ENCODE measurements at places on chromosomes 13 and 19.

DNA sequence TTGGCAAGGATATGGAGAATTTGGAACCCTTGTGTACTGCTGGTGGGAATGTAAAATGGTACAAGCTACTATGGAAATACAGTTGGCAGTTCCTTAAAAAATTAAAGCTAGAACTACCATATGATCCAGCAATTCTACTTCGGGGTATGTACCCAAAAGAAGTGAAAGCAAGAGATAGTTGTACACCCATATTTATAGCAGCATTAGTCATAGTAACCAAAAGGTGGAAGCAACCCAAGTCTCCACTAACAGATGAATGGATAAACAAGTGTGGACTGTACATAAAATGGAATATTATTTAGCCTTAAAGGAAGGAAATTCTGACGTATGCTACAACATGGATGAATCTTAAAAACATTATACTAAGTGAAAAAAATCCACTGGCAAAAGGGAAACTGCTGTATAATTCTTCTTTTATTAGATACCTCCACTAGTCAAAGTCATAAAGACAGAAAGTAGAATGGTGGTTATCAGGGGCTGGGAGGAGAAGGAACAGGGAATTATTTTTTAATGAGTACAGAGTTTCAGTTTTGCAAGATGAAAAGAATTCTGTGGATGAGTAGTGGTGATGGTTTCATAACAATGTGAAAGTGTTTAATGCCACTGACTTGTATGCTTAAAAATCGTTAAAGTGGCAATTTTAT is 141.6 kb downstream of the RXFP2 start:
- DNase-seq, result no peak

GRCh38 chr13:93853912-93854311 is 625.6 kb downstream of the DCT start:
- no peak for DNase-seq

DNA sequence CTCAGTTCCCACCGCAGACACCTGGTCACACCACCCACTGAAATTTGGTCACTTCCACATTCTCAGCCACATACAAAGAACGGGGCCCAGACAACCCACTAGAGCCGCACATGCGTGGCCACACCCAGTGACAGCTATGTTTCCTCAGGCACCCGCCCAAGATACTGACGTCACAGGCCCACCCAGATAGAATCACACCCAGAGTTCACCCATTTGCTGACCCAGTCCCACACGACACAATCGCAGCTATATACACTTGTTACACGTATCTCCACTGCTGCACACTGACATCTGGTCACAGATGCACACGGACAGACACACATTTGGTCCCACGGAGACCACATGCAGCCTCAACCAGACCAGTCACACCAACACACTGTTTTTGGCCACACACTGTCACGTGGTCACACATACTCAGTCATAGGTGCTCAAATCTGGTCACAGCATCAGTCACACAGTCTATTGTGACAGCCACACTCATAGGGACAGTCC is 2.9 kb downstream of the NUMBL start:
- DNase-seq, result no peak

DNA sequence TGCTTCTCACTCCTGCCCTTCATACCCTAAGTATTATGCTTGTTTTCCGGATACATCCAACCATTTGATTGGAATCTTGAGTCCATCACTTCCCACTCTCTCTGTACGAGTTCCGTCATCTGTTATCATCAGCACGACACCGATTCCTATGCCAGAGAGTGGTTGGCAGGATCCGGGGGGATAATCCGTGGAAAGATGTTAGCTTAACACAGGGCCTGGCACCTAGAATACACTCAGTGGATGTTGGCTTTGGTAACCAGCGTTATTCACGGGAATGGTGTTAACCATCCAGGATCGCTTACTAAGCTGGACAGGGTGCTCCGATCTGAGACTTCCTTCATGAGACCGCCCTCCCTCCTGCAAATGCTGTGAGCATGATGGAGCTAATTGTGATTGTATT is 12.4 kb downstream of the VSTM2B start:
- DNase-seq, result no peak

DNA sequence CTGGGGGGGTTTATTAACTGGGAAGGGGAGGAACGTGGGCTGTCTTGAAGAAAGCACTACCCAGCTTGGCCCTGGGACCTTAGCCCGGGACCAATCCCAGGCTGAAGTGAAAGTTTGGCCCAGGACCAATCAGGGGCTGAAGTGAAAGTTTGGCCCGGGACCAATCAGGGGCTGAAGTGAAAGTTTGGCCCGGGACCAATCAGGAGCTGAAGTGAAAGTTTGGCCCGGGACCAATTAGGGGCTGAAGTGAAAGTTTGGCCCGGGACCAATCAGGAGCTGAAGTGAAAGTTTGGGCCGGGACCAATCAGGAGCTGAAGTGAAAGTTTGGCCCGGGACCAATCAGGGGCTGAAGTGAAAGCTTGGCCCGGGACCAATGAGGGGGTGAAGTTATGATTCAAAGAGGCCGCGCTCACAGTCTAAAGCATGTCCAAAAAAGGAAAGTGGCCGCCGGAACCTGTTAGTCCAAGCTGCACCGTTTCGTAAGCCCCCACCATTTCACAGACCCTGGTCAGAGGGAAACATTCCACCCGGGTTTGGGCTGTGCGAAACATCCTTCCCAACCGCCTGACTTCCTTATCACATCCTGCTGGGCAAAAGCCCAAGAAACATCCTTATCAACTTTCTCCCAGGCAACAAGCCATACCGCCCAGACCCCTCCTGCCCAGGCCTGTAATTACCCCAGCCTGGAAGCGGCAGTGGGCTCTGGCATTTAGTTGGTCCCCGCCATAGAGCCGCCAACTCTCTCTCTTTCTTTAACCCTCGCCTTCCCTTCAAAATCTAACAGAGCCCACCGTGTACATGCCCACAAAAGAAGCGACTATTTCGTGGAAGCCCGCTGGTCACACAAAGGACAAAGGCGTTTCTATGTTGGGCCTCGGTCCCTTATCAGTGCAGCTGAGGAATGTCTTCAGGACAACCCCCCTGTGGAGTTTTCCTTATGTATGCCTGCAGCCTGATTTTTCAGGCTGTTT is 1.1 kb downstream of the ZNF850 start:
- DNase-seq, result peak; percentile 20

- peak; percentile 64 for DNase-seq
These were observed at the start of gene SPRED3 for GRCh38 chr19:38388349-38389100. Gene SPRED3 (plus strand): TSS chr19:38388697. CDS start chr19:38390303, 1,606 bp downstream.

- DNase-seq, result no peak
These were observed 1629.4 kb downstream of the PCDH9 start for GRCh38 chr13:65600702-65601101.

DNA sequence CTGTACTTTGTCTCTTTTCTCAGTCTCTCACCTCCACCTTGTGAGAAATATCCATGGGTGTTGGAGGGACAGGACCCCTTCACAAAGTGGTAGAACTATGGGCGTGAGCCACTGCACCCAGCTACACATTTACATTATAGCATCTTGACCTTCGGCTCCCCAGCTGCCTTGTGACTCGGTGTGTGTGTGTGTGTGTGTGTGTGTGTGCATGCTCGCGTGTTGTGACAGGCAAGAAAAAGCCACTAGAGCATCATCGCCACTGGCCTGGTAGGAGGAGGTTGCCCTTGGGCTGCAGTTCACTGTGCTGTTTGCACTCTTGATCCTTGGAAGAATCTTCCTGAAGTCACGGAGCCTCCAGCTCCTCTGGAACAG is 13.7 kb upstream of the ZNF888 start:
- DNase-seq, result no peak

GRCh38 chr19:18896421-18896841 is 473 bp upstream of the CERS1 start:
- DNase-seq, result peak; percentile 68

DNA sequence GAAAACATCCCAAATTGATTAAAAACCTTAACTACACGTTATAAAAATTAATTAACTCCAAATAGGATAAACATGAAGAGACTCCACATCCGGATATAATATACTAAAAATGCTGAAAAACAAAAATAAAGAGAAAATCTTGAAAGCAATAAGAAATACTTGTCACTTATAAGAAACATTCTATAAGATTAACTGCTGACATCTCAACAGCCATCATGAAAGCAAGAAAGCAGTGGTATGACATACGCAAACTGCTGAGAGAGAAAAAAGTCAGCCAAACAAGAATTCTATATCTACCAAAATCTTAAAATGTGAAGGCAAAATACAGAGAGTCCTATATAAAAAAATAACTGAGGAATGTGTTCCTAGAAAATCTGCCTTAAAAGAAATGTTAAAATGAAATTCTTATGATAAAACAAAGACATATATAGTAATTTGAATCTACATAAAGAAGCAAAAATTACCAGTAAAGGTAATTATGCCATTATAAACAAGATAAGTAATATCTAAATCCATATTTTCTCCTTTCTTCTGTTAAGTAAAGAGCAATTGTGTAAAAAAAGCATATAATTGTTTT is 1851.1 kb downstream of the PCDH9 start:
- DNase-seq, result no peak

- no peak for DNase-seq
These were observed 56.5 kb downstream of the ARHGEF7 start for GRCh38 chr13:111171629-111172028.

DNA sequence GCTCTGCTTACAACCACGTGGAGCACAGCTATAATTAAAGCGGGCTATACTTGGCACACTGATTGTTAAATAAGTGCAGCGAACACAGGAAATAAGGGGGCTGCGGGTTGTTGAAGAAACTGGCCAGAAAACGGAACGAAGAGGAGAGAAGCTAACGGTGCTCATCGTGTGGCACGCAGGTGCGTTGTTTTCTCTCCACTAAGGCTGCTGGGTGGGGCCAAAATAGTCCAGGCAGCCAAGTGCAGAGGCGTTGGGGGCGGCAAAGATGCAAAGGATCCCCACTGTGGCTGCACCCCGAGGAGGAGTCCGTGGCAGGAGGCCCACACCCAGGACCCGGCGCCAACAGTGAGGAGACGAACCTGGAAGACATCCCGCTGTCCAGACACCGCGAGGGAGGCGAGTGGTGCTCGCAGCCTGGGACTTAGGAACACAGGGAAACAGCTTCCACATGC is 8.1 kb upstream of the ARL11 start:
- DNase-seq, result no peak

- no peak for DNase-seq
These were observed 260.0 kb downstream of the KLF12 start for GRCh38 chr13:73873940-73874830.

- DNase-seq, result no peak
These were observed 23.3 kb upstream of the RBM26 start for GRCh38 chr13:79429309-79429708.

DNA sequence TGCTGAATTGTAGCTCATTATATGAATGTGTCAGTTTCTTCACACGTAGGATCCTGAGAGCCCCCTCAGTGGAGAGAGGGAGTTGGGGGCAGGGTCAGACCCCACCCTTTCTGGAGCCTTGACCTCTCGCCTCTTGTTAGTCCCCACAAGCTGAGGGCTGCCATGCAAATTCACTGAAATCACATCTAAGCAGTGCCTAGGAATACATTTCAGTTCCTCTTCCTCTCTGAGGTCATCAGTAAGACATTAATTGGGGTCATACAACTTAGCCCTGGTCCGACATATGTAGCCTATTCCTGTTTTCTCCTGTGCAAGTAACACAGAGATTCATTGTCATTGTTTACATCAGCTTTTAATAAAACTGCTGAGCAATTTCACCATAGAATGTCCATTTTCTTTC is 30.0 kb downstream of the MYO9B start:
- no peak for DNase-seq

GRCh38 chr19:46958532-46958931 is 61.1 kb upstream of the NPAS1 start:
- no peak for DNase-seq

- no peak for DNase-seq
These were observed 493 bp upstream of the LHFPL6 start for GRCh38 chr13:39603424-39603947.

- DNase-seq, result no peak
These were observed 37.1 kb downstream of the DZIP1 start for GRCh38 chr13:95607366-95607765.

GRCh38 chr13:97429681-97430081 is 4.3 kb upstream of the RAP2A start:
- DNase-seq, result no peak

- DNase-seq, result no peak
These were observed 890.9 kb downstream of the PCDH9 start for GRCh38 chr13:66339214-66339613.

DNA sequence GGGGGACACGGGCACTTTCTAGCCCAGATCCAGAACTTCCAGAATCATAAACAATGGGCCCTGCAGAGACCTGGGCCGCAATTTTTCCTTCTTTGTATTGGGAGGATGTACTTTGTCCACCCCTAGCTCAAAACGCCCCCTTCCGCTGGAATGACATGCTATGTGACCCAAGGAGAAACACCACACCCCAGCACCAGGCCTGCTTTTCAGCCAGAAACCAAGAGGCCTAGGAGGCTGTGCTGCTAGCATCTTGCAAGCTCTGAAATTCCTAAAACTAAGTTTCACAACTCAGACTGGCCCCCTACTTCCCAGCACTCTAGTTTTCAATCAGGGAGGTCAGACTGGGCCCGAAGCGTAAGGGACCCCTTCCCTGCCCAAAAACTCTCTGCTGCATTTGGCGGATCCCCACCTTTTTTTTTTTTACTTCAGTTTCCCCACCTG is 538 bp downstream of the LSM4 start:
- DNase-seq, result peak; percentile 83

GRCh38 chr19:616062-616700 is 17.2 kb downstream of the POLRMT start:
- DNase-seq, result no peak

GRCh38 chr13:59409211-59409610 is 754.5 kb downstream of the DIAPH3 start:
- no peak for DNase-seq

GRCh38 chr19:46604781-46605355 is 3.7 kb downstream of the CALM3 start:
- no peak for DNase-seq

GRCh38 chr19:42216653-42217519 is 591 bp downstream of the DEDD2 start:
- peak; percentile 62 for DNase-seq

DNA sequence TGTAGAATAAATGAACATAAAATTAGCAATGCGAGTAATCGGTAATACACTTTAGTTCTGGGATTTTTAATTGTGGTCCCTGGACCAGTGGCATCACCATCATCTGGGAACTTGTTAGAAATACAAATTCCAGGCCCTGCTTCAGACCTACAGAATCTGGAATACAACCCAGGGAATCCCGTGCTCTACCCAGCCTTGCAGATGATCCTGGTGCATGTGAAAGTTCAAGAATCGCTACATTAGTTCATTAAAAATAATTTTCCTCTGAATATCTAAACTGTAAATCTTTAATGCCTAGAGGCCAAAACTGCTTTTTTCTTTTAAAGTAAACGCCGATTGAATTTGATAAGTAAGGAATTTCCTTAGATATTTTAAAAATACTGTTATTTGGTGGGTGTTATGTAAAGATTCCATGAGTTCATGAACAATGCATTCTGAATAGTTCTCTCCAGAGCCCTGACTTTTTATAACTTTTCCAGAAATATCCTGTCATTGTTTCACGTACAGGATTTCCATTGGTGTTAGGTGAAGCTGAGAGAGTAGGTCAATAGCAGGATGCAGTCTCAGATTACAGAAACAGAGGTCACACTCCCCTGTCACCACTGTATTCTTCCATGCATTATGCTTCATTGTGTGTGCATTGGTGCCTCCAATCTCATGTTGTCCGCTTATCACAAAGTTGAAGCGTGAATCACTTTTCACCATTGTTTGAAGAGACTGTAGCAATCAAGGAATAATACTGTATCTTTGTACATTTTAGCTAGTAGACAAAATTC is 596.5 kb upstream of the KLF12 start:
- DNase-seq, result no peak

- DNase-seq, result no peak
These were observed 6.9 kb downstream of the ETFB start for GRCh38 chr19:51359294-51359693.
